Stomach (tissue), 19 donors: ENCODE measurements at places on chromosomes 16 and 17. TPM values are rescaled to one million over a fixed set of nuclear protein-coding genes. Genes with fewer than 3 reads are reported as not detected.

Gene WNT3
- total RNA-seq: 0.14 TPM

Gene SCNN1B
- total RNA-seq: 97.3 TPM

Gene PGAP3
- 30.9 TPM for total RNA-seq

Gene ACSM3
- 15.6 TPM for total RNA-seq

Gene FAM171A2
- total RNA-seq: not detected

Gene CRYBA1
- total RNA-seq: not detected

Gene TVP23A
- total RNA-seq: not detected

Gene DHRS7C
- not detected for total RNA-seq

Gene HSD3B7
- 5.3 TPM for total RNA-seq

Gene CCL4
- total RNA-seq: not detected

Gene SLC5A11
- not detected for total RNA-seq

Gene SARM1
- total RNA-seq: 27.2 TPM

Gene TOP2A
- 17.2 TPM for total RNA-seq

Gene MT1F
- total RNA-seq: not detected

Gene MAPT
- total RNA-seq: 3.5 TPM

Gene CHD9
- 26.6 TPM for total RNA-seq

Gene PGAP6
- total RNA-seq: 129 TPM

Gene TP53TG3F
- total RNA-seq: not detected

Gene TLCD3B
- not detected for total RNA-seq

Gene ELMO3
- 125 TPM for total RNA-seq

Gene OR1A1
- total RNA-seq: not detected

Gene ZSCAN10
- total RNA-seq: not detected

Gene MYH2
- total RNA-seq: not detected

Gene DCTPP1
- not detected for total RNA-seq

Gene NUFIP2
- total RNA-seq: 151 TPM

Gene LGALS9B
- 13.4 TPM for total RNA-seq

Gene CD300LB
- total RNA-seq: not detected

Gene GRAPL
- 2.9 TPM for total RNA-seq

Gene FAM234A
- total RNA-seq: 87.2 TPM

Gene IRX5
- 0.89 TPM for total RNA-seq
